ENCODE measurements at places on chromosomes 6 and 20.
A peak's percentile ranks its signal among the peaks of the same experiment; 100 is the strongest.

DNA sequence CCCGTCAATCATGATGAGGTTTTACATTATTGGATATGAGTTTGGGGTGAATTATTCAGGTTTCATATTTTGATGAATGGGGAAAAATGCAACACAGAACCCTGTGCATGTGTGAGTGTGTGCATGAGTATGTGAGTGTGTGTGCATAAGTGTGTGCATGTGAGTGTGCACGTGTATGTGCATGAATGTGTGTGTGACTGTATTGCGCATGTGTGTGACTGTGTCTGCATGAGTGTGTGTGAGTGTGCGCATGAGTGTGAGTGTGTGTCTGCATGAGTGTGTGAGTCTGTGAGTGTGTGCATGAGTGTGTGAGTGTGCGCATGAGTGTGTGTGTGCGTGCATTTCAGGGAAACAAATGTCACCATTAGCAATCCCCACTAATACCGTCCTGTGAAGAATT, 18.5 kb upstream of the CDH4 start:
- no peak for DNase-seq

DNA sequence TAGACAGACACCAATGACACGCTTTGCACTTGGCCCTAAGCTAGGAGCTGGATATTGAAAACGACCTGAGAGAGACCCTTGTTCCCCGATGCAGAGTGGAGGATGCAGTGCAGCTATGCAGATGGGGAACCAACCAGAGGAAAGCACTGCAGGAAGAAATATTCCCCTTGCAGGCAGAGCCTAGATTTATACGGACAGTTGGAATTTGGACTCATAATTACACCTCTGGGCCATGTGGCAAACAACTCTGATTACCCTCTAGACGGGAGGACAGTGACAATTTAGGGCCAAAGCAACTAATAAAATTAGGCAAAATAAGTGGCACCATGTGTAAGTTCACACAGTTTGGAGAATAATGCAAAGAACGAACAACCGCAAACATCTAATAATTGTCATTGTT, 12.3 kb downstream of the PMEPA1 start:
- DNase-seq, result no peak

- no peak for DNase-seq
Observed at GRCh38 chr20:19975436-19975799, 41.7 kb upstream of the NAA20 start.

- DNase-seq, result no peak
Observed at GRCh38 chr6:151539506-151540268, 45.9 kb downstream of the CCDC170 start.

- no peak for DNase-seq
Observed at GRCh38 chr20:19886661-19887288, 128.7 kb downstream of the RIN2 start.

DNA sequence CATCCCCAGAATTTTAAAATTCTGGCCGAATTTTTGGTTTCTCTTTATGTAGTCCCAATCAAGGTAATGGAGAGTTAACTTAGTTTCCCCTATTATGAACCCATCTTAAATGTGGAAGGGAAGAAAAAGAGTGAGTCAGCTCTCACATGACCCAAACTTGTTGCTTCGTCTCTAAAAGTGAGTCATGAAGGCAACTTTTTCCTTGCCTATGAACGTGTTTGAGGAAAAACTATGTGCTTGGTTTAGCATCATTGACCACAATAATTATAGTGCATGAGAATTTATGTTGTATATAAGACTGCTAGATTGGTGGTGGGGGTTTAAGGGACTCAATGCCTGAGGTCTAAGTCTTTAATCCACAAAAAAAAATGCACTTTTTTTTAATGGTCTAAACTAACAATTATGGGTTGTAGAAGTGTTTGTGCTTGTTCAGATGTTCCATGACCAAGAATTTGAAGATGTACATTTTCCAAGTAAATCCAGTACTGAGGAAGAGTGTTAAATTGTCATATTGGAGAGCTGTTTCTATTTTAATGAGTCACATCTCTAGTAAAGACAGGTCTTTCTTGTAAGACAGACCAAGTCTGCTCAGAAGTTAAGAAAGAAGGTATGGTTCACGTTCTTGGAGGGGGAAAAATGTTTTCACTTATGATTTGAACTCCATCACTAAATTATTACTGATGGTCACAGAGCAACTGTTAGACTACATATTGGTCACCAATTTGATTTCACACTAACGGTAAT, 409.9 kb upstream of the MARCKS start:
- no peak for DNase-seq

DNA sequence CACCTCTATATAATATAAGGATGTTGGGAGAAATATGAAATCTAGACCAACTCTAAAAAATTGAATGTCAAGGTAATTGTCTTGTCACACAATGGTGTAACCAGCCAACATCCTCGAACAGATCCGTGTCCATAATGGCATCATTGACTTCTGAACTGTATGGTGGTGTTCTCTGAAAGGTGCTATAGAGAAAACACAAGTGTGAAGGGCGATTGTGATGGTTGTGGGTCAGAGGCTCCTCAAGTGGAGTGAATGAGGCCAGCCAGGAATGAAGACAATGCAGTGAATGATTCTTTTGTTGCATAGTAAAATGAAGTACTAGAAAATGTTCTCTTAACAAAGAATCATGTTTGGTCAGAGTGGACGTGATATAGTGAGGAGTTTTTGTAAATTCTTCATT, 58.3 kb downstream of the CARMIL1 start:
- no peak for DNase-seq

DNA sequence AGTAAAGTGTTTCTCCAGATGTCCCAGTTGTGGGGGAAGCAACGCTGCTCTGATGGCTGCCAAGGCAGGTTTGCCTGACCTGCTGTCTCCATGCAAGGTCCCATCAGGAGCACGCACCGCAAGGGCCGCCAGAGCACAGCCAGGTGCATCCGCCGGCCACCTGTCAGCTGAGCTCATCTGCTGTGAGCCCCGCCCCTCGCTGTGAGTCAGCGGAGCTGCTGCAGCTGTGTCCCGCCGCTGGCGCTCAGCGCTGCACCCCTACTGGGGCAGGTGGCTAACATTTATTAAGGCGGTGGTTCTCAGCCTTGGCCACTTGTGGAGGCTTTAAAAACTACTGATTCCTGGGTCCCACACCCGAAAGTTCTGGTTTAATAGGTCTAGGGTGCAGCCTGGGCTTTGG, 225.7 kb downstream of the UST start:
- no peak for DNase-seq

DNA sequence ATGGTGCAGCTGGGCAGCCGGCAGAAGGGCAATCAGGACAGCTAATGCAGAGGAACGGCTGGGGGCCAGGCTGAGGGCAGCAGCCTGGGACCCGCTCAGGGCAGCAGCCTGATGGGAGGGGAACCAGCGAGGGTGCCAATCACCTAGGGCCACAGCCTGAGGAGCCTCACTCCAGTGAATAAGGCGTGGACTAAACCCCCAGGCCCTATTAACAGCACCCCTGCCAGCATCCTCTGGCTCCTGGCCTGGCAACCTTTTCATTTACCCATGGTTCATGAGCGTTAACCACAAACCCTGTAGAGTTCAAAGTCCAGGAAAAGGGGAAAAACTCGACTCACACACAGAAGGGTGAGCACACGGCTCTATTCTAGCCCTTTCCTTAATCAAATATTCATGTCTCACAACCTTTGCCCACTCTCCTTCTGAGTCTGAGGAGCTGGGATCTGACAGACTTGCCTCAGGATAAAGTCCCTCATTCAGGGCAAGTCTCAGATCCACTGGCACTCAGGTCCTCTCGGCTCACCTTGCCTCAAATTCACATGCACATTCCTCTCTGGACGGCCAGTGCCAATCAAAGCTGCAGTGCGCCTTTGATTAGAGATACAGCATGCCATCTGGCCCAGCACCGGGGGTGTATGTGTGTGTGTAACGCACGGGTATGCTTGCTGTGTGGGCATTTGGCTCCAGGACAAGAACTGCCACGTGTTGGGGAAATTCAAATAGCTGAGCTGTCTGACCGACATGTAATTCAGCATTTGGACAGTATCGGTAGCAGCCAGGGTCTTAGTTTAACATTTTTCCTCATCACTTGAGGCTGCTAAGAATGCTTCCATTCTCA, 86.9 kb upstream of the TRAF3IP2 start:
- no peak for DNase-seq

- DNase-seq, result no peak
Observed at GRCh38 chr6:168528474-168529095, 87.6 kb downstream of the SMOC2 start.

- DNase-seq, result no peak
Observed at GRCh38 chr6:166936079-166936787, 20.1 kb downstream of the RNASET2 start.

- DNase-seq, result no peak
Observed at GRCh38 chr6:125310994-125311649, 9.4 kb upstream of the HDDC2 start.

DNA sequence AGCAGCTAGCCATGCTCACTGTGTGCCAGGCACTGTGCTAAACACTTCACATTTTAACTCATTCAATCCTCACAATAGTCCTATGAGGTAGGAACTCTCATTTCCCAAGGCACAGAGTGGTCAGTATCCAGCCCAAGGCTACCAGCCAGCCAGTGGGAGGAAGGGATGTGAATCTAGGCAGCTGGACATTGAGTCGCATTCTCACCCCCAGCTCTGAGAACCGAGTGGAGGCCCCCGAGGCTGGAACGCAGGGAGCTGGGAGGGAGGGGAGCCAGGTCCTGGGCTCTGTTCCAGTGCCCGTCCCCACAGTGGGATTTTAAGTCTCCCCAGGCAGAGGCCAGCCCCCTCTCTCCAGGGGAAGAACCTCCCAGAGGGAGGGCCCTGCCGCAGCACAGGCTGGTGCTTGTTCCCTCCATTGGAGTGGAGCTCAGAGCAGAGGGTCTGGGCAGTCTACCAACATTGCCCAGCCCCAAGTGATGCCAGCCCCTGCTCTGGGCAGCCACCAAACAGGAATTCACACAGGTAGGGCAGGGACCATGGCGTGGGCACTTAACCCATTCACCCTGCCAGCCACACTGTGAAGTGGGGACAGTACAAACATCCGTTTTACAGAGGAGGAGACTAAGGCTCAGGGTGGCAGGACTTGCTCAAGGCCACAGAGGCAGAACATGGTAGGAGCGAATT, 131.3 kb downstream of the CEBPB start:
- no peak for DNase-seq

DNA sequence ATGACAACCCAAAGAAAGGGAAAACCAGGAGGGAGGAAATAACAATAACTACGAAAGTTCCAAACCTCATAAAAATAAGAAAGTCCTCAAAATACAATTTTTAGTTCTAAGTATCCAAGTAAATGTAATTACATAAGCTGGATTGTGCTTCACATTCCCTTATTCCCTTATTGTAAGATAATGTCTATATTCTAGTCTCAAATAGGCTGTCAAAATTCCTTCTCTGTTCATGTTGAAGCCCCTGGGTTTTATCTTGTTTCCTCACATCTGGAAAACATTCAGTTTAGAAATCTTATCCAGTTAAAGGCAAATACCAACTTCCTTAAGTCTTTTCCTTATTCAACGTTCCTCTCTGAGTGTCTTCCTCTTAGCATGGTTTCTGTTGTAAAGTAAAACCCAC, 282.3 kb downstream of the CD109 start:
- no peak for DNase-seq

- no peak for DNase-seq
Observed at GRCh38 chr6:33742092-33742491, 4.6 kb downstream of the IP6K3 start.

DNA sequence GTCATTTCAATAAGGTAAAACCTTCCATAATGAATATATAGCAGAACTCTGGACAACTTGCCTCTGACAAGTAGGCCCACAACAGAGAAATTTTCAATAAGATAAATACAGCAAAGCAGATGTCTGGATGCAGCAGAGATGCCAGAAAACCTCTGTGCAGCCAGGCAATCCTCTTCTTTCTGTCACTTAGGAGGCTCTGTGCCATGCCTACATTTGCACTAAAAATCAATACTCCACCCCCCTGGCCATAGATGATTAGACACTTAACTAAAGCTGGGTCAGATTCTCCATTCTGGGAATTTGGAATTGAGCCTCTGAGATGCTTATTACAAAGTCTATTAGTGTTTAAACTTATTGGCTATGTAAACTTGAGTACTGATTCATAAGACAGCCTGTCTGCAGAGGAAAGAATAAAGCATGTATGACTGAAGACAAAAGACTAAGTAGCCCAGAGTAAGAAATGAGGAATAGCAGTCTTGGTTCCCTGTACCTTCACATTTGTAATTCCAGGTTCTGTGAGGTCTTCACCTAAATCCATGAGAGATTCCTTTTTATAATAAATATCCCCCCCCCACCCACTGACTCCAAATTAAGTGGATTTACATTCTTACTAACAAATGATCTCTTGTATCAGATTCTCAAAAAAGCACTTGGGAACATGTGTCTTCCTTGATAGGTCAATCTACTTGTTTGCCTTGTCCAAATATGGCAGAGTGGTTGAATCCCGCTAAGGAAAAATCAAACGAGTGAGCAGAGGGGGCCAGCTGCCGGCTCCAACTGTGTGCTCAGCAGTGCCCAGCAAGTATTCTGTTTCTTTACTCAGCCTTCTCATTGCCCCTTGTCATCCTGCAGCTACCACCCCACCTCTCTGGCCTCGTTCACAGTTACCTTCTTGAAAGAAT, 20.4 kb downstream of the MAN1A1 start:
- DNase-seq, result no peak

DNA sequence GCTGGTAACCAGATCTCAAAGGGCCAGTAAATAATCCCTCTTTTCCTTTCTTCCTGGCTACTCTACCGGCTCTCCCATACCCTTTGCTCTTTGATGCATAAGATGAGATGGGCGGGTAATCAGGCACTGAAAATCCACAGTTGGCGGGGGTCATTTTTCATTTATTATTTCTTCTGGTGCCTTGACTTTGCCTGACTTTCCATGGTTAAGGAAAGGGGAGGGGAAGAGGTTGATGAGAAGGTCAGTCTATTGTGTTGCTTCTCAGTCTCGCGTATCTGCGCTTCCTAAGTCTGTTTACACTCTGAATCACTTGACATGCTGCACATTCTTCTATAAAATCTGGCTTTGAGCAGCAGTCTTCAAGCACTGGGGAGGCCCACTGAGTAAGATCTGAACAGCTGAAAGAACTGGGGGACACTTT, 121.1 kb upstream of the HDGFL1 start:
- DNase-seq, result no peak

GRCh38 chr6:159106627-159107241, 61.9 kb upstream of the TAGAP start:
- DNase-seq, result peak; percentile 83

- DNase-seq, result peak; percentile 10
Observed at GRCh38 chr20:49384437-49385434, 97.7 kb downstream of the KCNB1 start.

- DNase-seq, result no peak
Observed at GRCh38 chr6:139060332-139060731, 31.8 kb downstream of the ABRACL start.

DNA sequence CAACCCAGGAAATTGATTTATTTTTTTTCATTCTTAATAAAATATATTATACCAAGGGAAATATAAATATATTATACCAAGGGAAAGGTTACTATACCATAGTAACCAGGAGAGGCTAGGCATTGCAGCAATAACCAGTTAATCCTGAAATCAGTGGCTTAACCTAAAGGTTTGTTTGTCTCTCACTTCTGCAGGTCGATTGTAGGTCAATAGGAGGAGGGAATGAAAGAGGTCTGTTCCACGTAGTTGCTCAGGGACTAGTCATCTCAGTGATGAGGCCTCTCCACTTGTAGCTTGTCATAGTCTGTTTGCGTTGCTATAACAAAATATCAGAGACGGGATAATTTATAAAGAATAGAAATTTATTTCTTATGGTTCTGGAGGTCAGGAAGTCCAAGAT, 168.0 kb downstream of the GJA1 start:
- no peak for DNase-seq

Measured in stimulated activated CD8-positive, alpha-beta memory T cell treated with anti-CD3 and anti-CD28 coated beads, Interleukin-15, amount 100 ng/mL, for 4 hours (primary cell).